ENCODE measurements at places on chromosomes 6 and 20.

DNA sequence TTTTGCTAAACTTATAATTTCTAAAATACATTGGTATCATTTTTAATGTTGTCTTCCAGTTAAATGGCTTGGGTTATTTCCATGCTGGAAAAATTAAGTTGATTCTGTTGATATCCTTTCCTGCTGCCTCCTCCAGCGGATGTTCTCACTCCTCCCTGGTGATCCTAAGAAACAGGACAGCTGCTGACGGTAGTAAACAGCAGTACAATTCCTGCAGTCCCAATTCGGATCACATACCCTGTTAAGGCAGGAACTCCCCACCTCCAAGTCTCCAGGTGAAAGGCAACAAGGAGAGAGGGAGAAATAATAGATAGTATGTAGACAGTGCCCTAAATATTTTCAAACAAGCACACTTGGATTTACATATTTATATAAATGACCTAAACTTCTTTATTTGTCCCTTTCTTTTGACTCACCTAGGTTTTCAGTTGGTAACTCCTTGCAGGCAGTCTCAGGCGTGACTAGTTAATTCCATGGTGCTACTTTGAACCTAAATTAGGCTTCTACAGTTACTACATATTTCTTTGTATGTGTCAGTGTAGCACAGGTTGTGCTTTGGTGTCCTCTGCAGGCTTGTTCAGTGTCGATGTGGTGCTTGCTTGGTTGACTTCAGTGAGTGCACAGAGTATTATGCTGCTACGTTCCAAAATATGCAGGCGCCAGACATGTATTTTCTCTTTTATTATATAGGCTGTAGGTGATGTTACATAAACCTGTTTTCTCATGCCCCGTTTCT lies 126.0 kb downstream of the ADGRB3 start:
- DNase-seq: no peak

DNA sequence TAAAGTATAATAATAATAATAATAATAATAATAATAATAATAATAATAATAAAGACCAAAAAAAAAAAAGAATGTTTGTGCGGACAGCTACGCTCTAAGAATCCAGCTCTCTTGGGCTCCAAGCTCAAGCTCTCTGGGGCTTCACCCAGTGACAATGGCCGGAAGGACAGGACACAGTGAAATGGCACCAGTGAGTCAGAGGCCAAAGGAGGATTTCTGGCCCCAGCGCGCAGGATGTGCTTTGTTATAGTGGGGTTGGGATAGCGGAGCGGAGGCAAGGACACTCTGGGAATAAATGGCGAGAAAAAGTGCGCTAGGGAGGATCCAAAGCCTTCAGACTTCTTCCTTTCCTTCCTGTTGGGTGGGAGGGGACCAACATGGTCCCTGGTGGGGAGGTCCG lies 38.2 kb downstream of the HLA-A start:
- no peak for DNase-seq

DNA sequence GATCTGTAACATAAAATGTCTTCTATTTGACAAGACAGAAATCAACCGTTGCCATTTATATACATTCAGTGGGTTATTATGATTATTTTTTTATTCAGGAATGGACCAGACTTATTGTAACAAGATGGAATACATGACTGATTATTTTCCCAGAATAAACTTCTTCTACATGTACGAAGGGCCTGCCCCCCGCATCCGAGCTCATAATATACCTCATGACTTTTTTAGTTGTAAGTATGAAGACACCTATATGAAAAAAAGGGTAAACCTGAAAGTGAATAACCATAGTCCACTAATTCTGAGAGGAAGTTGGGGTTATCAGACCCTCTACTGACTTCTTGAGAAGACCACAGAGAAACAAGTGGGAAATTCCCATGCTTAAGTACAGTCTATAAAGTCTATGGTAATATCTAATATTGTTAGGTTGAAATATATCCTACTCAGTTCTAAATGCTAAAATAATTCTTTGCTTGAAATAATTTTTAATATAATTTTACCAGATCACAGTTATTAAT lies 15.9 kb downstream of the OR2A4 start:
- DNase-seq: no peak

DNA sequence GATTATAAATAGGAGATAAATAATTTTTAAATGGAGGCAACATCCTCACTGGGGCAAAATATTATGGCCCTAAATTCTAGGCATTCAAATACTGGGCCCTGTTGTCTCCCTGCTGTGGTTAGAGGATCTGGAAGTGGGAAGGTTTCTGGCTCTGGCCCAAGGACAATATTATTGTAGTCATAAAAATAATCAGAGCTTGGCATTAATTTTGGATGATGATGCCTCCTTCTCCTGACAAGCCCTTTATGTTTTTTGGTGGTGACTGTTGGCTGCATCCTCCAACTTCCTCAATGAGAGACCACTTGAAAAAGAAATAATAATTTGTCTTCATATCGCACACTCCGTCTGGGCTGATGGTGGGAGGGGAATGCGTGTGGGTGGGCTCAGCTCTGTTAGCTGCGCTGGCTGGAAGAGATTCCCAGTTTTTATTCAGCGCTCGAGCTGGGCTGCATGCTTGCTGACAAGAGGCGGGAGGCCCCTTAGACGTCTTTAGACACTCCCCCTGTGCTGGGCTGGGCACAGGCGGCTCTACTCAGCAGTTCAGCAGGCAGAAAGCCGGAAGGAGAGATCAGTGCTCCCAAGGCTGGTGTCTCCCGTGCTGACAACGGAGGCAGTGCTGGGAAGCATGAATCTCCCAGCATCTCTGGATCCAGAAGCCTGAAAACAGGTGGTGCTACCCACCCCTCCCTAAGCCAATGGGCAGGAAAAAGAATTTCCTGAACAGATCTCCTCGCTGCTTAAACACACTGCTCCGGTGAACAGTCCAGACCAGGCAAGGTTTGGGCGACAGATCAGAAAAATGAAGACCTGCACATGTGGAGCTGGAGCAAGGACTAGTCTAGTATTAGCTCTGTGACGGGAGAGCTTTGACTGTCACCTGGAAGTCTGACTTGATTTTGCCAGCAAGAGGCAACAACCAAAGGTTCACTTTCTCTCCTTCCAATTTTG lies 97.7 kb downstream of the SYCP2 start:
- DNase-seq: no peak

DNA sequence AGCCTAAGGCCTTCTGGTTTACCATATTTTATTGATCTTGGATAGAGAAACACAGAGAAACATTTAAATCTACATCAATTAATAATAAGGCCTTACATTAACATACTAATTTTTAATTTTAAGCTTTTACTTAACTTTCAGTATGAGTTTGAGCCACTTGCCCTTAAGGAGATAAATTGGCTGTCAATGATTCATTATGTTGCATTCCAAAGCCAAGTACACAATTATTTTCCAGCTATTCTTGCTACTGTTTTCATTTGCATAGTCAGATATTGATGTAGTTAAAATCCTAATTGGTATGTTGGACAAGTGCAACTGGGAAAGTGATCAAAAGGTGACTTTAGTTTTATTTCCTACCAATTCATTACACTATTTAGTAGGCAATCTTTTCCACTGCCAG lies 58.2 kb downstream of the MOCS1 start:
- DNase-seq: no peak

DNA sequence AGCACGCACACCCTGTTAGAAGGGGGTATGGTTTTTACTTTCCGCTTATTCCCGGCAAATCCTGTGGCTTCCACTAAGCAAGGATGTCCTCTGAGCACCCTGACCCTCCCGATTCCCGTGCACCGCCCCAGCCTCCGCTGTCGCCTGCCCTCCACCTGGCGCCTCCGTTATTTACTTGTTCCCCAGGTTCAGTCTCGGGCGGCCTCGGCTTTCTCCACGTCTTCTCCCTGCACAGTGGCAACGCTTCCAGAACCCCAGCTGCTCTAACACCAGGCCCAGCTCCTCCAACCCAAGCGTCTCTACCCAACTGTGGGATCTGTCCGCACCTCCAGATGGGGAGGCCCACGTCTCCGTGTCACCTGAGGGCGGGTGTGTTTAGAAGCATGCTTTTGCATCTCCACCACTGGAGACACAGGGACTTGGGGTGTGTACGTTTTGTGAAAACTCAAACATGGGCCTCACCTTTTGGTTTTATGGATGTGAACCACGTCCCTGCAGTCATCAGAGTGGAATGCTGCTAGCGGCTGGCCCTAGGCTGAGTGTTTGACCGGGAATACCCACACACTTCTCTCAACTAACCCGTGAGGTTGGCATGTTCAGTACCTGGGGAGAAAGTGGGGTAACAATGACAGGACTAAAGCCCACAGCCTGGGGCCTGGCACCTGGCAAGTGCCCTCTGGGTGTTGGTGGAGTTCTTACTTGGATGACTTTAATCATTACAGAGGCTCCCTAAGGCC lies 79.9 kb downstream of the THBS2 start:
- no peak for DNase-seq

GRCh38 chr20:45346291-45346718 lies 1.9 kb downstream of the SDC4 start:
- DNase-seq: no peak

GRCh38 chr20:58241766-58242465 lies 13.5 kb upstream of the ANKRD60 start:
- no peak for DNase-seq

DNA sequence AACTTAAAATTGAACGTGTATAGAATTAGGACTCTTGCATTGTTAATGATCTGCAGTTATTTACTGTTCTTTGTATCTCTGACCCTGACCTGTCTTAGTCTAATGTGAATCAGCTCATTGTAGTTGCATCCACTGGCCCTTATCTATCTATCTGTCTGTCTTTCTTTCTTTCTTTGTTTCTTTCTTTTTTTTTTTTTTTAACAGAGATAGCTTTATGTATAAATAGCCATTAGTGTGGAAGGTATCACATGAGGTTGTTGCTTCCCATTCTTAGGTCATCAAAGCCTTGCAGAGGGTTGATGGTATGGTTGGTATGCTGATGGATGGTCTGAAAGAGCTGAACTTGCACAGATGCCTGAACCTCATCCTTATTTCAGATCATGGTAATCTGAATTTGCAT lies 59.9 kb downstream of the ENPP1 start:
- no peak for DNase-seq

- DNase-seq: peak; percentile 49
Observed at GRCh38 chr6:3750317-3751076, 1.0 kb downstream of the PXDC1 start.

GRCh38 chr6:103140308-103141027 lies 1719.3 kb downstream of the HACE1 start:
- no peak for DNase-seq

DNA sequence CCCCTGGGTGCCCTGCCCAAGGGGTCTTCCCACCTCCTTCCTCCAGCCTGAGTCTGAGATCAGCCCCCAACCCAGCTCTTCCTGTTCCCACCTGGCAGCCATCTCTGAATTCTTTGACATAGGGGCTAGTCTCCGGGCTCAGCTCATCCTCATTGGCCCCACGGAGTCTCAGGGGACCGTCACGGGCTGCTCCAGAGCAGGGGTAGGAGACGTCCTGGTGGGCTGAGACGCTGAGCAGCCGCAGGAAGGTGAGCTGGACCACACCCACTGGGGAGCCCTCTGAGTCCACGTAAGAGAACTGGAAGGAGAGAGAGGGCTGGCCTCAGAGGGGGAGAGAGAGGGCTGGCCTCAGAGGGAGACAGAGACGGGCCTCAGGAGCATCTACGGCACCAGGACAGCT lies 28.1 kb downstream of the COL11A2 start:
- DNase-seq: no peak

DNA sequence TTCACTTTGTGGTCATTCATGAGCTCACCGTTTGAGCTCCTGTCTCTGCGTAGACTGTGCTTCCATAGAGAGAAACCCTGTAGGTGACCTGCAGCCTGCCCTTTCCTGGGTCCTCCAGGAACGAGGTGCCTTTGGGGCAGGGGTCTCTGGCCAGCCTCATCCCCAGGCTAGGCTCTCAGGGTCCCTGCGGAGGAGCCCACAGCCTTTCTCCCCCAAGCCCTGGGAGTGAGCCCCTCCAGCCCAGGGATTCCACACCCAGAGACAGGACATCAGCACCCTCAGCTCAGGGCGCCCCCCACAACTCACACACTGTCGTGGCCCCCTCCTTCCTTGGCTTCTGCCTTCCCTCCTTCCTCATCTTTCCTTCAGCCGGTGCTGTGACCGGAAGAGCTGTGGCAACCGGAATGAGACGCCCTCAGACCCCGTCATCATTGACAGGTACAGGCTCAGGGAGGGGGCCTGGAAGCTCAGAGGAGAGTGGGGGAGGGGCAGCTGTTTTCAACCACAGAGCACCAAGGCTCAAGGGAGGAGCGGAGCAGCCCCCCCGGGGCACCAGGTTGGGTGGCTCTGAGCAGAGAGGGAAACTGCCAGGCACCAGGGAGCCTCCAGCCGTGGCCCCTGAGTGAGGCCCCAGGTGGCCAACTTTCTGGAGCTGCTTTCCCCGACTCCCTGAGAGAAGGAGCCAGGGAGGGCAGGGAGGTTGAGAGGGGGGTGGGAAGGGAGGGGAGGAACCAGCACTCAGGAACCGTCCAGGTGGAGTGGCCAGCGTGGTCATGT lies 16.8 kb downstream of the EBF4 start:
- DNase-seq: no peak

- DNase-seq: no peak
Observed at GRCh38 chr6:10084111-10084986, 330.5 kb downstream of the TFAP2A start.

GRCh38 chr6:167255918-167256553 lies 35.1 kb upstream of the UNC93A start:
- DNase-seq: no peak

GRCh38 chr6:142356884-142357225 lies 55.0 kb downstream of the ADGRG6 start:
- no peak for DNase-seq

GRCh38 chr6:163634211-163635171 lies 220.0 kb downstream of the QKI start:
- no peak for DNase-seq

DNA sequence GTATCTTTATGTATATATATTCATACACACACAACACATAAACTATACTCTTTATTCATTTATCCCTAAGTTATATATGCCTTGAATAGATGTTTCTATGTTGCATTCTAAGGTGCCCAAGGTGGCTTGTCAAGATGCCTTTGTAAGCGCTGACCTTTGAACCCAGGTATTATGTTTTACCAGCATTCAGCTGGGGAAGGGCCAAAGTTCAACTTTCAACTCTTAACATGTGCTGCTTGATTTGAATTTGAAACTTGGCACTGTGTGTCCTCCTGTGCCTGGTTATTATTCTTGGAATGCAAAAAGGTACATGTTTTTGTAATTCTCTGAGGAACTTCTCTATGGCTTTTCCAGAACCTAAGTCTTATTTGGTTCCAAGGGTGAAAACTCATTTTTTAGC lies 146.5 kb downstream of the EDN1 start:
- DNase-seq: no peak

- no peak for DNase-seq
Observed at GRCh38 chr6:14819840-14820420, 425.9 kb upstream of the JARID2 start.

GRCh38 chr6:146785001-146785585 lies 186.3 kb downstream of the ADGB start:
- DNase-seq: peak; percentile 37

Measured in WERI-Rb-1 (cell line).